Thoracic aorta (tissue), 2 donors: ENCODE measurements at places on chromosomes 12 and 14.

DNA sequence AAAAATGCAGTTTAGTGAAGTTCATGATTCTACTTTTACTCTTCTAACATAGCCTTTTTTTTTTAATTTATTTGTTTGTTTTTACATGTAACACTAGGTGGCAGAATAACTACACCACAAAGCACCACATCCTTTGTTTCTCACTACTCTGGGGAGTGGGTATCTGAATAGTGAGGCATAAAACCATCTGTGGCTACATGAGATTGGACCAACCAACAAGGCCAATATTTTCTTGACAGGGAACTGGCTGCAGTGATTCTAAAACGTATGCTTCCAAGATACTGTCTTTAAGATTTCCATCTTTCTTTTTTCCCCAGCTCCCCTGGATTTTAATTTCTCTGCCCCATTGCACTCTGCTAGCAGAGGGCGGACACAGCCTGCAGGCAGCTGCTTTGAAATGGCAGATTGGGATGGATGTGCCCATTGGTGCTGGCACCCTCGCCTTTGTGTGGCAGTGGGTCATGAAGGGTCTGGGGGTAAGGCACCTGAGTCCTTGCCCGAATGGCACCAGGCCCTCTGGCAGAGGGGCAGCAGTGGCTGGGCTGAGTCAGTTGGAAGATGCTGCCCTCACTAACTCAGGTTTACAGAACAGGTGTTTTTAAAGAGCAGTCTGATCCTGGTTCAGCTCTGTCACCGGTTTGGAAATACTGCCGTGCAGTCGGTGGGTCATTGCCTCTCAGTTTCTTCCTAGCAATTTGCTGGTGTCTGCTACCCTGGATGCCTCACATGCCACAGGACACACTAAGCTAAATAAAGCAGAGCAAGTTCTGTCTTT lies 429.1 kb downstream of the RAD51B start:
- DNase-seq = no peak

DNA sequence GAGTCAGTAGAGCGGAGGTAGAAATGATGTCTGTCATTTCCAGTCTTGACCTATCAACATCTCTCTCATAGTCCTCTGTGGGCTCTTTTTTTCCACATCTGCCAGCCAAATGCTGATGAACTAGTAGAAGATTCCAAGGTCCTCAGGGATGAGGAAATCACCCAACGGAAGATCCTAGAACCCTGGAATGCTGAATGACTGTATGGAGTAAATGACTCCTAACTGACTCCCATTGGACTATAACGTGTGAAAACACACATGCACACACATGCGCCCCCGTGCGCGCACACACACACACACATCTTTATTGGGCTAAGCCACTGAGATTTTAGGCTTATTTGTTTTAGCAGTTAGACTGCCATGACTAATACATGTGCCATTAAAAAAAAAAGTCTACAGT lies 159.2 kb downstream of the MYRFL start:
- no peak for DNase-seq

DNA sequence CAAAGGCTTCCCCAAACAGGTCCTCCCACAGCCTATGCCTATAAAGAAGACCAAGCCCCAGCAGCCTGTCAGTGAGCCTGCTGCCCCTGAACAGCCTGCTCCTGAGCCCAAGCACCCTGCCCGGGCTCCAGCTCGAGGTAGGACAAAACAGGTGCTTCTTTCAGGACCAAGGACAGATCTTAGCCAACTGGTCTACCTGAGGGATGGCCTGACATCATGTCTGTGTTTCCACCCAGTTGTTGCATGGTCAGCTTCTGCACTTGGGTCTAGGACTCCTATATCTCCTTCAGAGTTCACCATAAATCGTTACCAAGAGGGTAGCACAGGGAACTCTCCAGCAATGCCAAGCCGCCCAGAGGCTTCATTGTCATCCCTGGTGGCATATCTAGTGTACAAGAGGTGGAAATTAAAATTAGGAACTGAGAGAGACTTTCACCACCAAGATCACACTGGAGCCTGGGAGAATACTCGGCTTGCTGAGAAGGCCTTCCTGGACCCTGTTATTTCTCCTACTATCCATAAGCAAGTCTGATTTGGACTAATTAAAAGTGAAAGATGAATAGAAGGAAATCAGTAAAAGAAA lies 38.2 kb upstream of the OAS1 start:
- DNase-seq = no peak

DNA sequence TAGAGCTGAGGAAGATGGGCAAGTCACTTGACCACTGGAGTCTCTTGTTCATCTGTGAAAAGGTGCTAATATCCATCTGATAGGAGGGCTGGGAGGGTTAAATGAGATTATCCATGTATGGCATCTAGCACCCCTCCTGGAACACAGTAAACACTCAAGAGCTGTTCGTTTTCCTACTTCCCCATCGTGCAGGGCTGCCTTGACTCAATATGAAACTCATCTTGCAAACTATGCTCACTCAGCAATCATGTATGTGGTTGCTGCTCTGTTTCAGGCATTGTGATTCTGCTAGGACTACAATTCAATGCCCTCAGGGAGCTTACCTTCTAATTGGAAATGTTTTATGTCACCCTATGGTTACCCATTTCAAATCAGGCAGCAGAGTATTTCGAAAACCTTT lies 395.6 kb downstream of the BCAT1 start:
- no peak for DNase-seq

GRCh38 chr14:31568161-31568560 lies 7.0 kb downstream of the NUBPL start:
- DNase-seq = no peak

DNA sequence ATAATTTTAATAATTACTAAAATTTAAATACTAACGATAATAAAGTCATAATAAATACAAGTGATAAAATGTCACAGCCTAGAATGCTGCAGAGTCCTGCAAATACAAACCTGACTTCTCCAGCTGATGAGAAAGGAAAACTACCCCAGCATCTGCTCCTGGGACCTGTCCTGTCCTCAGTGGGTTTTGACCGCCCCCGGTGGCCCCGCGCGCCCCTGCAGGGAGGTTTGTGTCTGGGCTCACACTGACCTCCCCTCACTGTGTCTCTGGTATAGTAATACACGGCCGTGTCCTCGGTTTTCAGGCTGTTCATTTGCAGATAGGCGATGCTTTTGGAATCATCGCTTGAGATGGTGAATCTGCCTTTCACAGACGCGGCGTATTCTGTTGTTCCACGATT lies 1139.4 kb downstream of the TMEM121 start:
- DNase-seq = no peak
